Osteoblast (primary cell): ENCODE measurements at places on chromosomes 12 and 14.
A peak's percentile ranks its signal among the peaks of the same experiment; 100 is the strongest.

DNA sequence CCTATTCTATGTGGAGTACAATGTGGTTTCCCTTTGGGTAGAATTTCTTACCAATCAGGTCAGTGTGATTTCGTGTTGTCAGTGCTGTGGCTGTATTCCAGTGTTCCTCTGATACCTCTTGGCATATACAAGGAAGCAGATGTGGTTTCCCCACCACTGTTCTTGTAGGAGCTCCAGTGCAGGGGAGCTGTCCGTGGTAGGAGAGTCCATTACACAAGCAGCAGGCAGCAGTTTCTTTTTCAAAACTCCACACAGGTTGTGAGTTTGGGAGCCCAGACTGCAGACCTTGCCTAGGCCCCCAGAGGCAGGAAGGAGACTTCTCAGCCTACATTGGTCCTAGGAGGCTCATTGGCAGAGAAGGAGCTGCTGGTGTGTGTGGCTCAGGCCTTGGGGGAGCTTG, 452.8 kb downstream of the AACS start:
- DNase-seq, result no peak

- no peak for DNase-seq
Observed at GRCh38 chr12:52035926-52036325, 15.3 kb upstream of the NR4A1 start.

DNA sequence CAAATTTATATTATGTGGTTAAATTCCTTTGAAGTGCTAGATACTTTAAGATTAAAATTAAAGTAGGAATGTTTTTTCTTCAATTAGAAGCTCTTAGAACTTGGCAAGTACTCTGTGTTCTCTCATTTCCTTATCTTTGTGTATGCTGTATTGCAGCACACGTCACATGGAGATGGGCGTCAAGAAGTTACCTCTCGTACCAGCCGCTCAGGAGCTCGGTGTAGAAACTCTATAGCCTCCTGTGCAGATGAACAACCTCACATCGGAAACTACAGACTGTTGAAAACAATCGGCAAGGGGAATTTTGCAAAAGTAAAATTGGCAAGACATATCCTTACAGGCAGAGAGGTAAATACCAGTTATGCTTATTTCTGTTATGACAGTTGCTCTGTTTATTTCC, 19.7 kb downstream of the MARK3 start:
- no peak for DNase-seq

DNA sequence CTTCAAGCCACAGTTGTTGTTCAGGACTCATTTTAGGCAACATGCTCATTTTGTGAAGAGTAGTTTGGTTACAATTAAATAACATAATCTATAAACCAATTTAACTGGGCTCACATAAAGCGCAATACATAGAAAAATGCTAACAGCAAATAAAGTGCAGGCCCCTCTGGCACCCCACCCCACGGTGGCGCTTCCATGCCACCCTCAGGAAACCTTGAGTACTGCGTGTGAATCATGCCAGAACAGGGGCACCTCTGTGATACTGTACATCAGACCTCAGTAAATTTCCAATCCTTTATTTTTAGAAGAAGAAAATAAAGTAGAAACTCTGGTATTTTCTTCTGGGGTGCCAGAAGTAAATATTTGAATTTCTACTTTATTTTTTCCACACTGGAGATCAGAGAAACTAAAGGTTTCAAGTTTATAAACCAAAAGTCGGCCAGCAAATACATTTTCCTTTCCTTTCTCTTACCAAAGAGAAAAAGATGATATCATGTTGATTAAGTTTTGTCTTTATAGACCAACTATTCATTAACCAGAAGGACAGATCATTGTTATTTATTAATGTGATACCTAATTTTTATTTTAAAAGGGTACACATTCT, 316.8 kb downstream of the PAWR start:
- DNase-seq, result no peak

DNA sequence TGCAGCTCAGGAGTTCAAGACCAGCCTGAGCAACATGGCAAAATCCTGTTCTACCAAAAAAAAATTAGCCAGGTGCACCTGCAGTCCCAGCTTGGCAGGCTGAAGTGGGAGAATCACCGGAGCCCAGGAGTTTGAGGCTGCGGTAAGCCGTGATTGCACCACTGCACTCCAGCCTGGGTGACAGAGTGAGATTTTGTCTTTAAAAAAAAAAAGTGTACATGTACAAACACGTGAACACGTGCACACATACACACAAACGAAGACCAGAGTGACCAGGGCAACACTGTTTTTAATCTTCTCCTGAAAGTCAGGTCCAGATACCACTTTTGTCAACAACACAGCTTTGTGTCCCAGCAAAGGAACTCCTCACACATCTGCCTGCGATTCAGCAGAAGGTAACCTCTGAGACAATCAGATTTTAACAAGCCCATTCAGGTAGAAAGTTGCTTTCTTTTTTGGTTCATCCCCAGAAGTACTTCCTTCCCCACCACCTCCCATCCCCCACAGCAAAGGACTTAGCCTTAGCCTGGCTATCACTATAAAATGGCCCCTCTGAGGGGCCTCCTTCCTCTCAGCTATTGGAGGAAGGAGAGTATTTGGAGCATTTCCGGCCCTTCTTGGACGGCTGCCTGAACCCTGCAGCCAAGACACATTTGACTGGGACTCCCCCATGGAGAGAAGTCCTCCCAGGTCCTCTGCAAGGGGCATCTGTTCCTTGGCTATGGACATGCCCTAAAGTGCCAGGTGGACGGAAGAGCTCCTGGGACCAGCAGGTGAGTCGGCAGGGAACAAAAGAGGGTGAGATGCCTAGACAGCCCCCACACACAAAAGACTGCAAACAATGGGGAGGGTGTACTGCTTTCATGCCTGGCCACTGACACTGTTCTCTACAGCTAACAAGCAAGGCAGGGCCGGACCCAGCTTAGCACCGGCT, 9.8 kb downstream of the CTDSP2 start:
- DNase-seq, result peak; percentile 83

DNA sequence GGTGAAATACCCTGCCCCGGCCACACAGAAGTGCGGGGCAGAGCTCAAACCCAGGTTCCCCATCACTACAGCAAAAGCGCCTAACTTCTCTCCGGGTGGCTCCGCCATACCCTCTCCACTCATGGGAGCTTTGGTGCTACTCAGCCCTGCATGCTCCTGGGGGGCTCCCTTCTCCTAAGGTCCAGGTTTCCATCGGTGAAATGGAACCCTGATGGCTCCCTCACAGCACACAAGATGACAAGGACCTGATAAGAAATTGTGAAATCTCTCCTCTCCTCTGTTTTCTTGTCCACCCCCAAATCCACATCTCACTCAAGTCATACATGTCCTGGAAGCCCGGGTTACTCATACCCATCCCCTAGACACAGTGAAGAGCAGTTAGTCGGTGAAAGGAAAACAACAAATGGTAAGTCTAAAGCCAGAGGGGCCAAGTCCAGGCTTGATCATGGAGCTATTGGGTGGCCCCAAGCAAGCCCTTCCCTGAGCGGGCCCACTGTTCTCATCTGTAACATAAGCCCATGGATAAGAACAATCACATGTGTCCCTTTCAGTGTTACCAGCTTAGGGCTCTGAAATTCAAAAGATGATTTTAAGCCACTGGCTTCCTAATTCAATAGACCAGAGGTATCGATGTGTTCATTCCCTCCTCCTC, 317.5 kb downstream of the BCL11B start:
- DNase-seq, result no peak

GRCh38 chr14:64682843-64683242, 21.4 kb upstream of the PLEKHG3 start:
- DNase-seq, result no peak

DNA sequence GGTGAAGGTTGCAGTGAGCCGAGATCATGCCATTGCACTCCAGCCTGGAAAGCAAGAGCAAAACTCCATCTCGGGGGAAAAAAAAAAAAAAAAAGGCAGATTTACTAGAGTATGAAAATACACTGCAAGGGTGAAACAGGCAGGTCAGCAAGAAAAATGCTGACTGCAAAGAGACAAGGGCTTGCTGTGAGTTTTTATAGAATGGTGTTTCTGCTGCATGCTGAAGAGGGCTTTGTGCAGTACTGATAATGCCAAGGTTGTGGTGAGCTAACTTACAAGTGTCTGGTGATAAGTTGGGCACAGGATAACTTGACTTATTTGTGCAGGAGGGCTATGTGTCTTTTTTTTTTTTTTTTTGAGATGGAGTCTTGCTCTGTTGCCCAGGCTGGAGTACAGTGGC, 25.9 kb upstream of the SRP54 start:
- no peak for DNase-seq

GRCh38 chr12:42886160-42886559, 296.6 kb upstream of the PRICKLE1 start:
- DNase-seq, result no peak

DNA sequence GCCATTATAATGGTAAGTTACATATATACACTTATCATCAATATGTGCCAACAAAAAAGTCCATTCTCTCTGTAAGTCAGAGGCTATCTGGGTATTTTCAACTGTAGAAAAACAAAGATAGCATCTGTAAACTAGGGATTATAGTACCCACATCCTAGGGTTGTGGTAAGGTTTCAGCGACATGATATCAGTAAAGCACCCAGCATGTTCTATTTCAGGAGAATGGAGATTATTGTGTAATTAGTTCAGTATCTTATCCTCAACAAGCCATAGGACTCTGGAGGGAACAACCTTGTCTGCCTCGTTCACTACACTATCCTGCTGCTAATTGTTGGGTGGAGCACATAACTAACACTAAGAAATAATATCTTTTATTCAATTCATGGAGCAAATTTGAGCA, 19.7 kb upstream of the CKAP4 start:
- DNase-seq, result no peak

DNA sequence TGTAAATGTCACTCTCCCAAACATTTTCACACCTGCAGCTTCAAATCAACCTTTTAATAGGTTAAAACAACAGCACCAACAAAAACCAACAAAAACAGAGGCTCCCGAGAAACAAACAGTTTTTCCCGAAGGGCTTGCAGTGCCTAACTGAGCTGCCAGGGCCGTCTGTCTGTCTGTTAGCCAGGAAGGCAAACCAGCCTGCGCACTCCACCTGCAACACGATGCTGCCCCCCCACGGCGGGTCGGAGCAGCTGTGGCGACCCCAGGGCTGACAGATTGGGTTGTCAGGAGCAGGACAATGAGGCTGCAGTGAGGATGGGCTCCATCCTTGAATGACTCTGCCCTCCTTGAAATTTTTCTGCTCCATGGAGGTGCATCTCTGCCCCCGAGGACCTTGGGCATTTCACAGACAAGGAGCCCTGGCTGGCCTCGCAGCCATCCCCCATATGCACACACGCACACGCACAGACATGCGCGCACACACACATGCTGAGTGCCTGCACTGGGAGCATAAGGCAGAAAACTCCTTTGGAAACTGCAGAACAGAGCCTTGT, 2.6 kb downstream of the RTL1 start:
- peak; percentile 58 for DNase-seq

DNA sequence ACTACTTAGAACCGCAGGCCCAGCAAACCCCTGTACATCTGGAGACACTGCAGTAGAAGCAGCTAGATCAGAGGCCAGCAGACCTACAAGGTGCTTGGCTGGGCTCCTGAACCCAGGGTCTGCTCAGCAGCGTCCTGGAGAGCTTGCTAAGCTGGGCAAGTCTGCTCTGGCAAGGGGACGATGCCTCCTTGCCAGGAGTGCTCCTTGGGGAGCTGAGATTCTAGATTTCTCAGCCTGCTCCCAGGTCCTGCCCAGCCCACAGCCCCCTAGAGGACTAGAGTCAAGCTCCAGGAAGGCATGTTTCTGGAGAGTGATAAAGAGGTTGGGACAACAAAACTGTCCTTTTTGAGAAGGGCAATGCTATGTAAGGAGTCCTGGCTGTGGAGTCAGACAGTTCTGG, 60.3 kb downstream of the HSPB8 start:
- DNase-seq, result no peak

DNA sequence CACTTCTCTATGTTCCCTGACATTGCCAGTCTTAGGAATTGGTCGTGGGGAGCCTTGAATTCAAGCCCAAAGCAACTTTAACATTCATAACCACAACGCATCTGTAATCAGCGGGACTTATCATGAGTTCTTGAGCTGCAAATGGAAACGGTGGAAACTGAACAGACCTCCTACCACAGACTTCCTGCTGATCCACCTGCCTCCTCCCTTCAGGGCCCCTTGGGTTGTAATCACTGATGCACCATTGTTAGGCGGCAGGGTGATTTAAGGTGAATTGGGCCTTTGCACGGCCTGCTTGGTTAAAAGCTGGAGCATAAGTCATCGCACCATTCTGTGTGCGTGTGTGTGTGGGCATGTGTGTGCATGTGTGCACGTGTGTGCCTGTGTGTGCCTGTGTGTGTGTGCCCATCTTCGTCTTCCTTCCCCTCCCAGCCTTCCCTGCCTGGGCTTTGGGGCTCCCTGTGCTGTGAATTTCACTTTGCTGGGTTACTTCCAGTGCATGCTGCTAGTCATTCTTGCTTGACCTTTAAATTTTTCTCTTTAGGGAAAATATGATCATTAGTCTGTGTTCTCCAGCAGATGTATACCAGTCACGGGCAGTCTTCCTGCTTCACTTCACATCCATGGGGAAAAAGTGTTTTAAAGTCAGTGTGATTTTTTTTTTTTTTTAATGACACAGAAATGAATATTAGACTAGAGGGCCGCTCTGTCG, 29.1 kb downstream of the CHST11 start:
- DNase-seq, result no peak

DNA sequence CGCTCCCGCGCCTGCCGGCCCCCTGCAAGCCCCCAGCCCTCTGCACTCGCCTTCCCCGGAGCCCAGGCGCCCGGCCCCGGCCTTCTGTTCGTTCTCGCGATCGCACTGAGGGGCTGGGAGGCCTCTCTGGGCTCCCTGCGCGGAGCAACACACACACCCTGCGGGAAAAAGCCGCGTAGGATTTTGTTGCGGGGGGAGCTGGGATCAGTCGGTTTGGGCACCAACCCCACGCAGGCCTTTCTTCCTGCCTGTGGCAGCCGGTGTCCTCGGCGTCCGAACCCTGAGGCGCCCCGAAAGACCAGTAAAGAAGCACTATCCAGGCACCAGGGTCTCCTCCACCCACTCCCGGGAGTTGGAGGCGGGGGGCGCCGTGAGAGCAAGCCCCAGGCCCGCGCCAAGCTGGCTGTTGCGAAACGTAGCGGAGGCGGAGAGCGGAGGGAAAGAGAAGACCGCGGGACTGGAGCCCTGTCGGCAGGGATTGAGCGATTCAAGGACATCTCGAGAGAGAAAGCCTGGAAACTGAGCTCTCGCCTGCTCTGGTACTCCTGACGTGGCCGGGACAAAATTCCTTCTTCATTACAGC, 1.9 kb upstream of the HOXC5 start:
- DNase-seq, result no peak

DNA sequence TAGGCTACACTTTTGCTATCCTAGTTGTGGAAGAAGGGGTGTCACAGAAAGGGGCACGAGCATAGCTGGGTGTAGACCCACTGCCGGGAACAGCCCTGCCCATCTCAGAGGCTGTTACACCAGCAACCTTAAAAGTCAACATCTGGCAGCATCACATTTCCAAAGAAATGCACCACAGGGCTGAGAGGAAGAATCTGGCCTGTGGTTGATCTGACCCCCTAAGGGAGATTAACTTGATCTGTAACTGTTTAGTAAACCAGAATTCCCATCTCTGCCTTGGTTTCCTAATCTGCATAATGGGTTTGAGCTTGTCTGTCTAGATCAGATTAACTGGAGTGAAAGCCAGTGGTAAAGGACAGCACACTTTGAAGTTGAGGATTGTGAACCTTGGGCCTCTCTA, 1.3 kb downstream of the LRP1-AS start:
- peak; percentile 63 for DNase-seq

- no peak for DNase-seq
Observed at GRCh38 chr14:37241198-37241597, 43.5 kb downstream of the MIPOL1 start.

- no peak for DNase-seq
Observed at GRCh38 chr14:56310643-56311042, 192.4 kb downstream of the PELI2 start.

- no peak for DNase-seq
Observed at GRCh38 chr12:24950231-24950834, 1.4 kb upstream of the BCAT1 start.

GRCh38 chr14:69808919-69809808, 12.1 kb upstream of the SLC10A1 start:
- DNase-seq, result no peak
